ENCODE measurements at places on chromosomes 13 and 19. TPM values are rescaled to one million over a fixed set of nuclear protein-coding genes. Genes with fewer than 3 reads are reported as not detected.

Gene SLC15A1
- total RNA-seq, result not detected

Gene EPSTI1
- 19.3 TPM for total RNA-seq

DNA sequence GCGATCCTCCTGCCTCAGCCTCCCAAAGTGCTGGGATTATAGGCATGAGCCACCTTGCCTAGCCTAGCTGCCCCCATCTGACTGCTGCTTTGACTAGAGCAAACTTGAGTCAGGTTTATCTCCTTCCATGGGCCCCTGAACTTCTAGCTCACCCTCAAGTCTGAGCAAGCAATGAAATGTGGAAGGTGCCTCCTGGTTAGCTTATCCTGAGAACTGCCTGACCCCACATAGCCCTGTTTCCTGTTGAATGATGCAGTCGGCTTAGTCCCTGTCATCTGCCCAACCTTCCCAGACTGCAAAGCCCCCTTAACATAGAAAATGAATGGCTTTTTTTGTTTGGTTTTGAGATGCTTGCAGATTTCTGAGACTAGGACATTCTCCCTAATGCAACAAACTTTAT lies 8.9 kb upstream of the TMEM160 start:
- DNase-seq, result no peak
- peaks cover 6% of the 10 kb centered on the region for H3K27me3 ChIP-seq
- no peak overlapping the region for H3K4me3 ChIP-seq
- no peaks in the 10 kb centered on the region for H3K36me3 ChIP-seq
- H3K4me1 ChIP-seq, result no peaks in the 10 kb centered on the region
- no peak overlapping the region for H3K27ac ChIP-seq

- no peak overlapping the region for H3K4me3 ChIP-seq
- H3K27ac ChIP-seq, result no peak overlapping the region
- no peak for DNase-seq
- no peaks in the 10 kb centered on the region for H3K27me3 ChIP-seq
- no peaks in the 10 kb centered on the region for H3K36me3 ChIP-seq
Observed at GRCh38 chr13:111370147-111370546, 49.7 kb downstream of the TEX29 start.

DNA sequence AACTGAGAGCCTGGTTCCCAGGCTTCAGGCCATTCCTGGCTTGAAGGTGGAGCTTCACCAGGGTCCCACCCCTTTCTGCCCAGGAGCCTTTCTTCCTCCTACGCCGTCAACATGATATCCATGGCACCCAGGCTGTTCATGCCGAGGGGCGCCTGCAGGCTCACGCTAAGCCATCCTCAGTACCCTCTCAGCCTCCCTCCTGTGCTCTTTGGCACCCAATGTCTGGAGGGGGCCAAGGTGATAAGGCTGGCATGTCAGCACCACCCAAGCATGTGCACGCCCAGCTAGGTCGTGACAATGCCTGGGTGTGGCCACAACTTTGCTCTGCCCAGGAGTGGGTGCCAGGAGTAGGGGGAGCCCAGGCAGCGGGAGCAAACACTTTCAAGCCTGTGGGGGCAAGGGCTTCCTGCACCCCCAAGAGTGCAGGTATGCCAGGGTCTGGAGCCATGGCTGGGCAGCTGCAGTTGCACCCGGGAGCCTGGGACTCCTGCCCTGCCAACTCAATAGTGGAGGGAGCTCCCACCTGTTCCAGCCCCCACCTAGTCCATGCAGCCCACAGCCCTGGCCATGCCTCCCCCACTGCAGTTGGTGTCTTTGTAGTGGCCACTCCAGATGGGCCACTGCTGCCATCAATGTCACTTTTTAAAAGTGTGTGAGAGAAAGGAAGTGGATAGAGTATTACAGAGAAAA lies 219.9 kb downstream of the MAB21L1 start:
- no peak overlapping the region for H3K27ac ChIP-seq
- no peak for DNase-seq
- H3K4me1 ChIP-seq, result no peaks in the 10 kb centered on the region
- H3K36me3 ChIP-seq, result no peaks in the 10 kb centered on the region
